Eye (tissue), 1 donor: ENCODE measurements at places on chromosomes 16 and 17.

GRCh38 chr17:7652388-7653356, 1.9 kb downstream of the ATP1B2 start:
- no peak for DNase-seq

DNA sequence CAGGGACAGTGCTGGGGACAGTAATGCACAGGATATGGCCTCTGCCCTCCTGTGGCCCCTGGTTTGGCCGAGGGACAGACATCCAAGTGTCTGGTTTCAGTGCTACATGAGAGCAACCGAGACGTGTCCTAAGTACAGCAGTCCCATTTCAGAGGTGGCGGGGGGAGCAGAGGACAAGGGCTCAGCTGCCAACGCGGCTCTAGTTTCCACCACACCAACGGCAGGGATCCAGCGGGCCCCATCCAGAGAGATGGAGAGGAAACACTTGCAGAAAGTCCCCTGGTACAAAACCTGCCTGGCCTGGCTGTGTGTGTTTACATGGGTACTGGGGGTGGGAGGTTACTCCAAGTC, 125.8 kb upstream of the SMURF2 start:
- DNase-seq = no peak

- DNase-seq = peak; percentile 33
Observed at GRCh38 chr17:77125432-77125901, 15.3 kb upstream of the SEC14L1 start.

- DNase-seq = peak; percentile 55
Observed at GRCh38 chr17:4187076-4187475, 44.1 kb downstream of the CYB5D2 start.

DNA sequence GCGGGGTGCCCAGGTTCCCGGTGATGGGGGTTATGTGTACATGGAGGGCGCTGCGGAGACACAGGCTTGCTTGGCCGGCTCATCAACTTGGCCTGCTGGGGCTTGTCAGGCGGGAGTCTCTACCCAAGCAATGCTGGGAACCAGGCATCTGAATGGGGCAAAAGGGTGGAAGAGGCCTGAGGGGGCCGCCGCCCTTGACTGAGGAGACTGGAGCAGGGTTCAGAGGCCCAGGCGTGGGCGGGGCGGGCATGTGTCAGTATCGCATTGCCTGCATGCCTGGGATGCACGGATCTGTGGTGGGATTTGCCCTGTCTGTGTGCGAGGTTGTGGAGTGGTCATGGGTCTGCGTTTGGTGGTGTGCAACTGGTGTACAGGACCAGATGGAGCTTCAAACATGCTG, 21.1 kb downstream of the ARHGAP23 start:
- peak; percentile 73 for DNase-seq

DNA sequence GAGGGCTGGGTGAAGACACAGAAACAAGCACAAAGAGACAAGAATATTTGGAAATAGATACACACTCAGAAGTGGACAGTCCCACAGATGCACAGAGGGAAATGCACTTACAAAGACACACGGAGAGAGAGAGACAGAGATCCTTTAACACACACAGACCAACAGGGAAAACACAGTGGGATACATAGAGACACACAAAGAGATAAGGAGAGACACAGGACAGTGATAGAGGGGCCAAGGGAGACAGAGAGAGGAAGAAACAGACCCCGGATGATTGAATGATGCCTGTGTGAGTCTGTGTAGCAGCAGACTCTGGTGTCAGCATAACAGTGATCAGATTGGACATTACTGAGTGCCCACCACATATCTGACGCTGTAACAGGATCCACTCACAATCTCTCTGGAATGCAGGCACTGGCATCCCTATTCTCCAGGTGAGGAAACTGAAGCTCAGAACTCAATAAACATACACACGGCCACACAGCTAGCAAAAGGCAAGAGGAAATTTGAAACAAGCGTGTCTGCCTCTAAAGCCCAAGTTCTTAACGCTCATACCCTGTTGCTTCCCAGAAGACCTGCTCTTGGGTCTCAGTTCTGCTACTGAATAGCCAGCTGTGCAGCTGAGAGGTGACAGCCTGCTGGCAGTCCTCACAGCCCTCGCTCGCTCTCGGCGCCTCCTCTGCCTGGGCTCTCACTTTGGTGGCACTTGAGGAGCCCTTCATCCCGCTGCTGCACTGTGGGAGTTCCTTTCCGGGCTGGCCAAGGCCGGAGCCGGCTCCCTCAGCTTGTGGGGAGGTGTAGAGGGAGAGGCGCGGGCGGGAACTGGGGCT, 186.3 kb upstream of the NLRP1 start:
- DNase-seq = peak; percentile 86

DNA sequence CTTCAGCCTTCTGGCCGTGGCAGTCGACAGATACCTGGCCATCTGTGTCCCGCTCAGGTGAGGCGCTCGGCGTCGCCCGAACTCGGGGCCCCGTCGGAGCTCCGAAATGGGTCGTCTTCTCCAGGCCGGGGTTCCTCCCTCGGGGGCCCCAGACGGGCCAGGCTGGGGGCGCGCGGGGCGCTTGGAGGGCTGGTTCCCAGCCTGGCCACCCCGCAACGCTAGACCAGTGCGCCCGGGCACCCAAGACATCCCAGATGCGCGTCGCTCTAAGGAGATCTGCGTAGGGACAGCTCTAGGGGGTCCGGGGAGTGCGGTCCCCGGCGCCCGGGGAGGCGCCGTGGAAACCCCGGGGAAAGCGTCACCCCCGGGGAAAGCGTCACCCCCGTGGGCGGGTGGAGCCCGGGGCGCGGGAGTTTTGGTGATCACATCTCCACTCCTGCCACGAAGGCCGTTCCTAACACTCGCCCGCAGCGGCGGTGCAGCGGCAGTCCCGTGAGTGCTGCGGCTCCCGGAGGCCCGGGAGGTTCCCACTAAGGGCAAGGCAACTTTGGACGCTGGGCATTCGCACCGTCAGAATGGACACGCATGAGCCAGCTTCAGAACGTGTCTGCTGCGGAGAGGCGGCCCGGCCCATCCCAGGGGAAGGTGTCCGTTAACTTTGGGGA, 729 bp downstream of the ADORA2B start:
- DNase-seq = peak; percentile 65

DNA sequence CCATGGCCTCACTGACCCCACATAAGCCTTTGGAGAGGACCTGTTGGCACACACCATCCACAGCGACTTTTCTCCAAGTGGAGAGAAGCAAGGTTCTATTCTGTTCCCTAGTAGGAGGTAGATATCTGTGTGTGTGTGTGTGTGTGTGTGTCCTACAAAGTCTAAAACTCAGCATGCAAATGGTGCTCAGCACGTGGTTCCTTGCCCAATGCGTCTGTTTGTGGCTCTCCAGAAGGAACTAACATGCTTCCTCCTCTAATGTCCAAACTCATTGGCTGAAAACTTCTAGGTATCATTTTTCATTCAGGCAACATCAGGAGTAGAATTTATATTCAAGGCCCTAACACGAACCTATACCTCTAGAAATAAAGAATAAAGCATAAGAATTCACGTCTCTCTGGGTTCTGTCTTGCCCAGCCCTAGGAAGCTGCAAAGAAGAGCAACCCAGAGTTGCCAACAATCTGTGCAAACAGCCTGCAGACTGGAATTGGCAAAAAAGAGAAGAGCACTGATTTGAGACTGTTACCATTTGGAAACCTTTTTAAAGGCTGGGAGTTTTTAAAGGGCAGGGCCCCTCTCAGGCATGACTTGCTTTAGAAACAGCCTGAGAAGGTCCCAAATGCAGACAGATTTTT, 25.5 kb downstream of the MAP3K14 start:
- DNase-seq = no peak

DNA sequence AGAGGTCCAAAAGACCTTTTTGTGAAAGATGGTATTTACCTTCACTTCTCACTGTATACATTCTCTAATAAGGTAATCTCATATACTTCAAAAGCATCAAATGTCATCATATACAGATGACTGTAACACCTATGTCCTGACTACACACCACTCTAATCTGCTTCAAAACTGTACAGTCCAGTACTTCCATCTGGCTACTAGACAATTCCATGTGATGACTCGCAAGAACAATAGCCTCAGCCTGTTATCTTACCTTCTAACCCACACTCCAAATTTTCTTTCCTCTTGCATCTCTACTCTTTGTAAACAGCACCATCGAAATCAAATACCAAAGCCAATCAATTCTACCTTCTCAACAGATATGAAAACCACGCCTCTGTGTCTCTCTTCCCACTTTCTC, 24.1 kb downstream of the MYO1D start:
- DNase-seq = no peak

GRCh38 chr17:43846963-43847371, at the start of gene CD300LG:
TSS of gene CD300LG (plus strand) at chr17:43847176. CDS start at chr17:43847217, 41 bp downstream.
- DNase-seq = peak; percentile 24

GRCh38 chr17:65529761-65530522, 31.5 kb downstream of the AXIN2 start:
- DNase-seq = no peak

DNA sequence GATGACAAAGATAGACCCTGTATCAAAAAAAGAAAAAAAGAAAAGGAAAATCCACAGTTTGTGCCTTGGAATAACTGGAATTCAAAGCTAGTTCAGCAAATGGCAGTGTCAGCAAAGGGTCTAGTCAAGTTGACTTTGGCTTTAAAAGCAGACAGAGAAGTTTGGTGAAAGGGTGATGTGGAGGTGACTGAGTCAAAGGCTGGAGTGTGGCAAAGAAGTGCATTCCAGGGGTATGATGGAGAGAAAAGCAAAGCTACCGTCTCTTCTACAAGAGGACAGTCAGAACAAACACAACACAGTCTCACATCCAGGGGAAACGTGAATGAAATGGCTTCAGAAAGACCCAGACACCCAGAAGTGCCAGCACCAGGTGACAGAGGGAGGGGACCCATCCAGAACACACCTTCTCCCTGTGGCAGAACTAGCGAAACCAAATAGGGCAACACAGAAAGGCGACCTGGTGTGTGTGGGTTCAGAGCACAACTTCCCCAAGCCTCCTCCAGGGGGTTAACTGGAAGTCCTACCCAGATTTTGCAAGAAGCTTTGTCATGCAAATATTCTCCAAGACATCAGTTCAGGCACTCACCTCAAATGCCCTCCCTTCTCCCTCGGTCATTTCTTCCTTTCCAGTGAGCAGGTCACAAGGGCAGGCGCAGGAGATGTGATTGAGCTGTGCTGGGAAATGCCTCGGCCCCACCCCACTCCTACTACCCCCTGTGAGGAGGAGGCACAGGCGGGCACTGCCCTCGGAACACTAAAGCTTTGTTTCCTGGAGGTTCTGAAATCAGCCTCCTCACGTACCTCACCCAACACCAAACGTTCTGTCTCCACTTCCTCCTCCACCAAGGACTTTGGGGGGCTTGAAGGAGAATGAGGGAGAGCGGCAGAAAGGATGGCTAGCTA, 481.9 kb downstream of the SOX9 start:
- peak; percentile 65 for DNase-seq

- no peak for DNase-seq
Observed at GRCh38 chr17:1110541-1110861, 69.3 kb downstream of the ABR start.

- DNase-seq = no peak
Observed at GRCh38 chr17:67016039-67016762, 28.2 kb upstream of the CACNG1 start.

- DNase-seq = peak; percentile 49
Observed at GRCh38 chr16:21524068-21524751, 75.2 kb upstream of the METTL9 start.

- peak; percentile 24 for DNase-seq
Observed at GRCh38 chr16:2296661-2297505, 29.0 kb upstream of the RNPS1 start.

- no peak for DNase-seq
Observed at GRCh38 chr17:81123052-81124048, 42.0 kb upstream of the PVALEF start.

- DNase-seq = no peak
Observed at GRCh38 chr16:63050391-63050790, 1014.2 kb upstream of the CDH8 start.

DNA sequence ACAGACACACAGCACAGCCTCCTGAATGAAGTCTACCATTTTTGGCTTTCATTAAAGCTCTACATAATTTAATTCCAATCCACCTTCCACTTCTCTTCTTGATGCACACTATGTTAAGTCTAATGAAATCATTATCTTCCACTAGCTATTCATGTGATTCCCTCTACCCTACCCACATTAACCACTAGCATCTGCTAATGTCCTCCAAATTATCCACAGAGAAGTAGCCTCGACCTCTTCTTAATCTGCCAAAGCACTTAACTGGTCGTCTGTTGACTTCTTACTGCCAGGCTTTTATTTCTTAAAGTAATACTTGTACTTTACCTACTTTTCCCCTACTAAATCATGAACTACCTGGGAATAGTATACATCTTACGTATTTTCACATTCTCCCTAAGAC, 91.8 kb downstream of the NCOR1 start:
- DNase-seq = no peak

DNA sequence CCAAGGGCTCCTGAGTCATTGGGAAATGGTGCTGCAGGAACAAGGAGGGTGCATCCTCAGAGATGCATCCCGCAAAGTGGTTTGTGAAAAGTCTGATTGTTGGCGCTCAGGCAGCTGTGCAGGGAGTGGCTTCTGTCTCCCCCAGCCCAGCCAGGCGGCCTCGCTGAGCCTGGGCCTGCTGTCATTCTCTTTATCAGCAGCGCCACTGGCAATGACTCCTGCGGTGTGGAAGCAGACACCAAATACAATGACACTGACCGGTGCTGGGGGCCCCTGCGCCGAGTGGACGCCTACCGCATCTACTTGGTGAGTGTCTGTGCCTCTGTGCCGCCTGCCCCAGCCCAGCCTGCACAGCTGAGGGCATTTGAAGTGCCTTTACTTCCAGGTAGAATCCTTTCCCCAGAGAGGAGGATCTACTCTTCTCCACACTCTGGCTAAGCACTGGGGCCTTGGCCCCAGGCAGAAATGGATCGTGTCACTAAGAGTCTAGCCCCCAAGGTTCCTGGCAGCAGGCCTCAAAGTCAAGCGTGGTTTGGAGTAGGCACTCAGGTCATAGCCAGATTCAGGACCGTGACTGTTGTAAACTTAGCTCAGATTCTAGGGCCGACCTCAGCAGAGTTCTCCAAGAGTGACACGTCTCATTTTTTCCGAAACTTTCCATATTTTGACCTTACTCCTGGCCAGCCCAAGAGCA, 19.3 kb upstream of the NAT9 start:
- DNase-seq = no peak

DNA sequence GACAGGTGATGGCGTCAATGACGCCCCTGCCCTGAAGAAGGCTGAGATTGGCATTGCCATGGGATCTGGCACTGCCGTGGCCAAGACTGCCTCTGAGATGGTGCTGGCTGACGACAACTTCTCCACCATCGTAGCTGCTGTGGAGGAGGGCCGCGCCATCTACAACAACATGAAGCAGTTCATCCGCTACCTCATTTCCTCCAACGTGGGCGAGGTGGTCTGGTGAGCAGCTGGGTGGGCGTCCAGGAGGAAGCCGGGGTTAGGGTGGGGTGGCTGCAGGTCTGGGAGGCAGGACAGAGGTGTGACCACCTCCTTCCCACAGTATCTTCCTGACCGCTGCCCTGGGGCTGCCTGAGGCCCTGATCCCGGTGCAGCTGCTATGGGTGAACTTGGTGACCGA, 23.2 kb downstream of the RABEP2 start:
- DNase-seq = no peak

GRCh38 chr16:71205482-71206131, 24.9 kb downstream of the HYDIN start:
- DNase-seq = no peak

DNA sequence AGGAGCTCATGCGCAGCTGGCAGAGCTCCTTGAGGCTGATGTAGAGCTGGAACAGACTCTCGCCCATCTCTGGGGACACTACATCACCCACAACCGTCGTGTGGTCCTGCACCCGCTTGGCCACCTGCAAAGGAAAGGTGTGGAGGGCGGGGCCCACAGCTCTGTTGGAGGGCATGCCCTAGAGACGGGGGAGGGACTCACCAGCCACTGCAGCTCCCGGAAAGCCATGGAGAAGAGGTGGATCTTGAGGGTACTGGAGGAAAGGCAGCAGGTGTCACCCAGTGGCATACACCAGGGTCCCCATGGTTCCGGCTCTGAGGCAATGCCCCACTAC, 8.6 kb downstream of the UNC13D start:
- DNase-seq = no peak

- no peak for DNase-seq
Observed at GRCh38 chr17:37820995-37821713, 76.3 kb upstream of the HNF1B start.
